Sigmoid colon (tissue), 7 donors: ENCODE measurements at places on chromosomes 11 and 22.

- no peak for DNase-seq
Observed at GRCh38 chr11:18137186-18137800, 4.9 kb downstream of the MRGPRX3 start.

GRCh38 chr22:47168900-47169800, 406.7 kb downstream of the TBC1D22A start:
- peak; percentile 46 for DNase-seq

DNA sequence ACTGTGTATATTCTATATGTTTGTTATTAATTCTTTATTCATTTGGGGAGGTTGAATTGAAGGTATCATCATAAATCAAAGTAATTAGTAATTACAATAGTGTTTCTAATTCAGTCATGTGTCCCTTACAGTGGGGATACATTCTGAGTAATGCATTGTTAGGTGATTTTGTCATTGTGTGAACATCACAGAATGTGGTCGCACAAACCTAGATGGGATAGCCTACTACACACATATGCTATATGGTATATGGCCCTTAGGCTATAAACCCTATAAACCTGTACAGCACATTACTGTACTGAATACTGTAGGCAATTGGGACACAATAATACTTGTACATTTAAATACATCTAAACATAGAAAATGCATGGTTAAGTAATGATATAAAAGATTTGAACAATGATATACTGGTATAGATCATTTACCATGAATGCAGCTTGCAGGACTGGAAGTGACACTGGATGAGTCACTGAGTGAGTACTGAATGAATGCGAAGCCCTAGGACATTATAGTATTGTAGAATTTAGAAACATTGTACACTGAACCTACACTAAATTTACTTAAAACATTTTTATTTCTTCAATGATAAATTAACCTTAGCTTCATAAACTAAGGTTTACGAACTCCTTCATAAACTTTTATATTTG, 936.2 kb upstream of the CHORDC1 start:
- no peak for DNase-seq

- no peak for DNase-seq
Observed at GRCh38 chr22:46159777-46160176, 9.5 kb downstream of the PPARA start.

DNA sequence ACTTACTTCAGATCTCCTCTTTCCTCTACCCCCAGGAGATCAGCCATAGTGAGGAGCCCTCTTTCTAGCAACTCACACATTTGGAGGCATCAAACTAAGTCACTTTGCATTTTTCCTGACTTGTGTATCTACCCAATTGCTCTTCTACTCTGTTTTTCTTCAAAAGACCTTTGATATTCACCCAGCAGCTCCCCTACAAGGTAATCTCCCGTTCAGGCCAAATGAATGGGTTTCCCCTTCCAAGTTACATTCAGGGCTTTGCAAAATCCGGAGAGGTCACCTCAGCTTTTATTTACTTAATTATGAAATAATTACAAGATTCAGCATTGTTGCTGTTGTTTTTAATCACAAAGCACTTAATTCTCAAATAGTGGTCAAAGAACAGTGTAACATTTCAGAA, 6.1 kb downstream of the LARGE1 start:
- DNase-seq: no peak

- peak; percentile 20 for DNase-seq
Observed at GRCh38 chr11:69912911-69913451, 93.8 kb upstream of the FGF3 start.

GRCh38 chr11:93940395-93940794, 80.8 kb upstream of the HEPHL1 start:
- no peak for DNase-seq

GRCh38 chr11:64793271-64794160, 9.5 kb downstream of the MAP4K2 start:
- DNase-seq: peak; percentile 69

- no peak for DNase-seq
Observed at GRCh38 chr11:61657566-61658290, 22.5 kb upstream of the DAGLA start.

GRCh38 chr11:36070213-36070953, 126.5 kb downstream of the LDLRAD3 start:
- no peak for DNase-seq

DNA sequence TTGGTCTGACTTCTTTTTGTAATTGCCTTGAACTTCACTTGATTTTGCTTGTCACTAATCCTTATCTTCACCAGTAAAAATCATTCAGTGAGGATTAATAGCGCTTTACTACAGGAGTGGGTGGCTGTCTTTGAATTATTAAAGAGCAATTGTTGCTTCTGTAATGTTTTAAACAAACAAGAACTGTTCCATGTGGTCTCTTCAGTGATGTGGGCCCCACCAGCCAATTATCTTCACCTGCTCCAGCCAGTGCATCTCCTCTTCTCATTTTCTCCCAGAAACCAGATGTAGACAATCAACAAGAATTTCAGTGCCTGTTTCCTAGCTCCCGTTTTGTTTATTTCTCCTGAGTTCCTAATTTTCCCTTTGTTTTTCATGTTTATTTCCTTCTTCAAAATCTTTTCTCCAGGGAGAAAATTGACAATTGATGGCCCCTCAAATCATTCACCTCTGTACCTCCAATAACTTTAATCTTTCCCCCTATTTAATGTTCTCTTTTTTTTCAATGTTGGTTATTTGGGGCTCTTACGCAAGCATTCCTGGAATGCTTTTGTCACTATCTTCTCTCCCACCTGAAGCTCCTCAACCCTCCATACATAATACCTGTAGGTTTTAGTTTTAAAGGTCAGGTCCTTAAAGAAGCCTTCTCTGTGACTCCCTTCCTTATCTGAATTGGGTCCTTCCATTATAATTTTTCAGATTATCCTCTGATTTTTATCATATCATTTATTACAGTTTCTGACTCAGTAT, 115.1 kb downstream of the ARFGAP2 start:
- DNase-seq: no peak

- DNase-seq: no peak
Observed at GRCh38 chr11:126857860-126858808, 142.4 kb downstream of the KIRREL3 start.

GRCh38 chr11:117097389-117098268, 599 bp downstream of the SIK3 start:
- DNase-seq: peak; percentile 77

GRCh38 chr22:46366327-46366731, 30.8 kb downstream of the TRMU start:
- no peak for DNase-seq

DNA sequence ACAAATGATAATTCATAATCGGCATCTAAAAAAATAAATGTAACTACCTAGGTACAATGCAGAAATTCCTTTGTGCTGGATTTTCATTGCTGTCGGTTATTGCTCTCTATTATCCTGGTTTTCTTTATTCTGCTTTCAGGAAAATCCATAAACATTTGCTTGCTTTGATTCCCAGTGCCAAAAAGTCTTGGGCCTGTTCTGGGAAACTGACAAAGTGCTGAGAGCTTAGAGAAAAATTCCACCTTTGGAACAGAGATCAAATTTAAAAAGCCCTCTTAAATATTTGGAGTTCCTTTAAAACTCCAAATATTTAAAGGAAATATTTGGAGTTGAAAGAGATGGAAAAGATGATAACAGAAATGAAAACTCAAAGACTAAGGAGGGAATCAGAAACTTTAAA, 87.3 kb upstream of the ZBED5 start:
- DNase-seq: no peak

GRCh38 chr11:130397780-130398179, 30.6 kb downstream of the ADAMTS8 start:
- DNase-seq: no peak

GRCh38 chr22:23031786-23032185, 38.5 kb upstream of the GNAZ start:
- no peak for DNase-seq

DNA sequence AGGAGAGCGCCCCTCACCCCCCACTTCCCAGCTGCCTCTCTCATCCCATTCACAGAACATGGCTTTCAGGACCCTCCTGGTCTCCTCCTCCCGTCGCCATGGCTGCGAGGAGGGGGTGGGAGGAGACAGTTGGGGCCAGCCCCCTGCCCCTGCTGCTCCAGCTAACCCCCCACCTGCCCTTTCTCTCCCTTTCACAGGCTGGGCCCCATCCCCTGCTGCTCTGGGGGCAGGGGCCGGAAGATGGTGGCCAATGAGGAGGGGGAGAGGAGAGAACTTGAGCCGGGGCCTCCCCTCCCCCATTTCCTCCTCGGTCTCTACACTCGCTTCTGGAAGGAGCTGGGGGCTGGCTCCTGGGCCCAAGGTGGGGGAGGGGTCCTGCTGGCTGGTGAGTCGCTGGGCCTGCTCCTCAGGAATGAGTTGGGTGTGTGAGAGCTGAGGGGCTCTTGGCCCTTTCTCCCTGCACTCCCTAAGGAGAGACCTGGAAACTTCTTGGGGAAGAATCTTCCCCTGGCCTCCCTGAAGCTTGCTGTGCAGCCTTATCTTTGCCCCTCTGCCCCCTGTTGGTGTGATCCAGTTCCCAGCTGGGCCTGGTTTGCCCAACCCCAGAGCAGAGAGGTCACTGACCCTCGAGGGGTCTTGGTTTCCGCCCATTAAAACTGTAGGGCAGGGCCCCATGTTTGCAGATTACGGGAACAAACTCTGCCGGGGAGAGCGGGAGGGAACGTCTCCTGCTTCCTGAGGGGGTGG, 10.2 kb downstream of the YPEL4 start:
- DNase-seq: no peak

DNA sequence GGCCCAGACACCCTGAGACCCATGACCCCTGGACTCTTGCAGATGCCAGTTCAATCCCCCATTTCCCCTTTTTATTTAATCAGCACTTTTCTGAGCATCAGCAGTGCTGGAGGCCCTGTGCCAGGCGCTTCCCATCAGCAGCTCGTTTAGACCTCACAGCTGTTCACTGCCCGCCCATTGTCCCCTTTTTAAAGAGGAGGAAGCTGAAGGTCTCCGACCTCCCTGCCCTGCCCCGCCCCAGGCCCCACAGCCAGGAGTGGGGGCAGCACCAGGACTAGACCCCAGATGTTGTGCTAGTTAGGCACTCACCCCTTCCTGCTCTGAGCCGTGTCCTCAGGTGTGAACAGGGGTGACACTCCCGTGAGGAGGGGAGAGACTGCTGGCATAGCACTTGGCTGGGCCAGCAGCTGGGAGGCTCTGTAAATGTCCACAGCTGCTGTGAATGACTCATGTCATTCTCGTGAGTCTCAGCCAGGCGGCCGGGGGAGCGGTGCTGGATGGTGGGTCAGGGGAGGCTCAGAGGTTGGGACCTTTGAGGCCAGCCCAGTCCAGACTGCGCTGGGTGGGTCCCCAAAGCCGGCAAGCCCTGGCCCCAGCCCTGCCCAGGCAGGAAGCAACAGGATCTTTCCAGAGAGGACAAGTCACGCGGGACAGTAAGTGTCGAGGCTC, 19.9 kb downstream of the EMID1 start:
- DNase-seq: peak; percentile 76

- no peak for DNase-seq
Observed at GRCh38 chr22:50140615-50141014, 29.9 kb upstream of the PANX2 start.

GRCh38 chr11:57390535-57390934, at the start of gene PRG2:
TSS of gene PRG2 (minus strand) at chr11:57390650. CDS start at chr11:57389944, 706 bp downstream.
- DNase-seq: no peak

GRCh38 chr11:3228445-3228829, 3.8 kb downstream of the MRGPRE start:
- DNase-seq: no peak
